Thyroid gland (tissue), 4 donors: ENCODE measurements at places on chromosomes 5 and 9. TPM values are rescaled to one million over a fixed set of nuclear protein-coding genes. Genes with fewer than 3 reads are reported as not detected.

Gene MAMDC2
- 18.5 TPM for total RNA-seq

Gene GDNF
- total RNA-seq: not detected

Gene PCYOX1L
- total RNA-seq: 1.8 TPM

Gene BTF3
- 413 TPM for total RNA-seq

Gene DRD1
- total RNA-seq: not detected

Gene IFNA13
- total RNA-seq: not detected

Gene PHYHD1
- 47.3 TPM for total RNA-seq

Gene HAVCR1
- total RNA-seq: 0.40 TPM

Gene ZFR
- total RNA-seq: 91.4 TPM

Gene CBY3
- total RNA-seq: not detected

Gene IFNA16
- total RNA-seq: not detected

Gene SH2D3C
- 10.0 TPM for total RNA-seq

Gene DIMT1
- total RNA-seq: 36.7 TPM

Gene PCDHAC1
- total RNA-seq: 3.0 TPM

Gene ZNF883
- total RNA-seq: 0.33 TPM

Gene FBXL7
- total RNA-seq: 7.6 TPM

Gene TMEM267
- 33.3 TPM for total RNA-seq

Gene SHISAL2B
- total RNA-seq: not detected

Gene ABLIM3
- total RNA-seq: 10.5 TPM

Gene WWC1
- 38.7 TPM for total RNA-seq

Gene LCN10
- 7.0 TPM for total RNA-seq

Gene CTSL
- total RNA-seq: 116 TPM

Gene ZNF354C
- total RNA-seq: 10.7 TPM

Gene FOXD4L6
- total RNA-seq: not detected

Gene BTNL8
- 7.1 TPM for total RNA-seq

Gene OTP
- total RNA-seq: not detected

Gene TLE4
- 50.8 TPM for total RNA-seq

Gene PTPN3
- 21.3 TPM for total RNA-seq

Gene ADAMTSL1
- total RNA-seq: 5.3 TPM

Gene PCDHB11
- 2.7 TPM for total RNA-seq

Gene CCL28
- 36.3 TPM for total RNA-seq

Gene TMEM174
- not detected for total RNA-seq

Gene BHMT
- total RNA-seq: 1.2 TPM
